Keratinocyte (primary cell): ENCODE measurements at places on chromosomes 6 and 20.

DNA sequence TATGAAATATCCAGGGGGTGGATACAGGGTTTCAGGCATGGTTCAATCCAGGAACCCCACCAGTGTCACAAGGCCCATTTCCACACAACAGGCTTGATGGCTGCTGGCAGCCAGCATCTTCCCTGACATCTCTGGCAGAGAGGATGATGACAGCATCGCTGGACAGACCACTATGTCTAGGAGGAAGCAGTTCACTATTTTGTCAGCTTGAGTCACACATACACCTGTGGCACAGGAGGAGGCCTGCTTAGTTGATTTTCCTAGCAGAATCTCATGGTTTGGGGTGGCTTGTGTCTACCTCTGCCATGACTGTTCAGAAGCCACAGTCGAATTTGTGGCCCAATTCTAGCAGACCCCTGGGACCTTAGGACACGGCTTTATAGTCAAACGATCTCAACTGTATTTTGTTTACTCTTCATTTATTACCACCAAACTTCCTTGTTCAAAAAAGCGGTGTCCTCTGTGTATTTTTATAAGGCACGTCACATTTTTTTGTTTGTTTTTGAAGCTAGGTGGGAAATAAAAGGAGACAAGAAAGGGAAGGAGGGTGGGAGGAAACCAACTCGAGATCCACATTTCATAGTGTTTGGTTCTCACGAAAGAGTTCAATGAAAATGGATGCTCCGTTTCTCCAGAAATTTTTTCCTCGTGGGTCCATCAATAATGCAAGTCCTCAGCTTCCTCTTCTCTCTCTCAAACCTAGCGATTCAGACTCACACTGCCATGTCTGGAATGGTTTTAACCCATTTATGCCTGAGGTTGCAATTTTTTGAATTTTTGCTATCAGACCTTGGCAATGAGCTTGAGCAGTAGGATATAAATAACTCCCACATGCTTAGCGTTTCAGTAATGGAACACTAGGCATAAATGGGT lies 94.4 kb downstream of the TOX2 start:
- no peak for DNase-seq

- no peak for DNase-seq
Observed at GRCh38 chr6:11384531-11385309, 152.3 kb upstream of the NEDD9 start.

GRCh38 chr20:46900086-46900485 lies 5.4 kb downstream of the EYA2 start:
- no peak for DNase-seq

DNA sequence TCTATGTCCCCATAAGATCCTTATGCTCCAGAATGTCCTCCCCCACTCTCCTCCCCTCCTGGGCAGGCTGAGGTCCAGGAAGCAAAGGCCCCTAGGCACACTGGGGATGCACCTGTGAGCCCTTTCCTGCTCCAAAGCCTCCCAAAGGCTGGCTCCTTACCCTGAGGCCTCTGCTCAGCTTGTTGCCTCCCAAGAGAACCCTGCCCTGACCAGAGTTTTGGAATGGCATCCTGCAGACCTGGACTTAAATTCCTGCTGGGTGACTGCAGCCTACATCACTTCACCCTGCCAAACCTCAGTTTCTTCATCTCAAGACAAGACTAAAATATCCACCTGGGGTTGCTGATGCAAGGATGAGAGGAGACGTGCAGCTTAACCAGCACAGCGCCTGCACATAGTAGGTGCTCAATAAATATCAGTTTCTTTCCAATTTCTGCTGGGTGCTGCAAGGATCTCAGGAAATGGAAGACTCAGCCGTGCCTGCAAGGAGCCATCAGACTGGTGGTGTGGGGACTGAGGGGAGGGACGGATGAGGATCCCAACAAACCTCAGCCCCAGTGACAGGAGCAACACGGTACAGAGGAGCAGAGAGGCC lies 2.1 kb upstream of the LBP start:
- DNase-seq: no peak

- DNase-seq: no peak
Observed at GRCh38 chr20:25198663-25199383, 3.3 kb downstream of the ENTPD6 start.

DNA sequence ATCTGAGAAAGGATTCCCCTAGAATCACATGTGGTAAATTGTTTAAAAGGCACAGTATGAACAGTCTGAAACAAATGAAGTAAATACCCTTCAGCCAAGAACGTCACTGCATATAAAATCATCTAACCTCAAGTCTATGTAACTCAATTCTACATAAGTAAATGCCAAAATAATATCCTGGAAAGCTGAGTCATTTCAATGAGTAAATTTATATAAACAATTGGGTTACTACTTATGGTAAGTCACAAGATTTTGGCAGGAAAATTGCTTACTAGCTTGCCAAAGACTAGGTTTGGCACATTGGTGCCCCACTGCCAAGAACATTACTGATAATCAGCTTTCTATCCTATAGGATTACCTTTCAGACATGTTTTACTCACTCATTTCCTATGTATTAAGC lies 8.4 kb downstream of the GMDS start:
- DNase-seq: peak; percentile 33

DNA sequence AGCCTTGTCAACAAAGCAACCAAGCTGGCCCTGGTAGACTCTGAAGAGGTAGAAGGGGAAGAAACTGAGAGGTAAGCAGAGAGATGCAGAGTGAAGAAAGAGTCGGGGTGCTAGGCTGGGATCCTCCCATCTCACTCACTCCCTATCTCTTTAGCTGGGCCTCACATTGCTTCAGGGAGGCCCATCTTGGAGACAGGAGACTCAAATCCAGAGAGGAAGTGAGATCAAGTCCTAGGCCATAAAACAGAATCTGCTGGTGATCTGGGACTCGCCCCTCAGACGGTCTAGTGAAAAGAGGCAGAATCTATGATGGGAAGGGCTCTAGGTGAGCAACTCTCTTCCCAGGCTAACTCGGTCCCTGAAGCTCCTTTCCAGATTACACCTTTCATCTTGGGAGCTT lies 659 bp upstream of the GUCA1B start:
- no peak for DNase-seq

DNA sequence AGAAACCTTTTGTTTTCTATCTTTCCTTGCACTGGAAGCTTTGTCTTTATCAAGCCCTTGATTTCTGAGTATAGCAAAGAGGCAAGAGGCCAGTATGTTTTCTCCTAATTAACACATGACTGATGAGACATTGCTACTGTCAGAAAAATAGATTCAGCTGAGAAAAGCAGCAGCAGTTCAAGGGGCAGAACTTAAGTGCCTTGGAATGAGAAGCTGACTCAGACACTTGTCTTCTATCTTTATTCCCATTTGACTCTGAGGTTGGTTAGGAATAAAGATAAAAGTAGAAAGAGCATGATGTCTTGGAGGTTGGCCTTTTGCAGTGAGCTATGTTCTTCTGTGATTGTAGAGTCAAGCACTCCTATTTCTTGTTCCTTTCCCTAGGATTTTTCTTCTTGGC lies 79.1 kb upstream of the MAN1A1 start:
- DNase-seq: no peak

- no peak for DNase-seq
Observed at GRCh38 chr6:73631849-73632248, 21.9 kb downstream of the SLC17A5 start.

DNA sequence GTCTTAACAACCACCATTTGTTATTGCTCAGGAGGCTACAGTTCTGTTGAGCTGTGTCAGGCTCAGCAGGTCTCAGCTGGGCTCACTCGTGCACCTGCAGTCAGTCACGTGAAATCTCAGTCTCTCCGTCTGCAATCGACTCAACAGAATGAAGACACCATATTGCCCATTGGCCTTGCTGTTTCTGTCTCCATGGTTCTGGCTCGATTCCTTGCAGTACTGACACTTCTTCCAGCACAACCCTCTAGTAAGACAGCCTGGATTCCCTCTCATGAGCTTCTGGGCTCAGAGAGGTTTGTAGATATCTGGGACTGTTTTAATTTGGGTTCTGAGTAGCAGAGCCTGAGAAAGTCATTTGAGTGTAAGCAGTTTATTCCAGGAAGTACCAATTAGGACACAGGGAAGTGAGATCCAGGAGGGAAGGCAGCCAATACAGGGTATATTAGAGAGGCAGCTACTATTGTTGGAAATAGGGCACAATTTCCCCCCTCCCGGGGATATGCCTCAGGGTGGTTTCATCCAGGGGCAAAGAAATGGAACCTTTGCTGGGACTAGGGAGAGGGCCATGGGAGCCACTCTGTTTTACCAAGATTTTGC lies 87.4 kb upstream of the RALGAPA2 start:
- no peak for DNase-seq

DNA sequence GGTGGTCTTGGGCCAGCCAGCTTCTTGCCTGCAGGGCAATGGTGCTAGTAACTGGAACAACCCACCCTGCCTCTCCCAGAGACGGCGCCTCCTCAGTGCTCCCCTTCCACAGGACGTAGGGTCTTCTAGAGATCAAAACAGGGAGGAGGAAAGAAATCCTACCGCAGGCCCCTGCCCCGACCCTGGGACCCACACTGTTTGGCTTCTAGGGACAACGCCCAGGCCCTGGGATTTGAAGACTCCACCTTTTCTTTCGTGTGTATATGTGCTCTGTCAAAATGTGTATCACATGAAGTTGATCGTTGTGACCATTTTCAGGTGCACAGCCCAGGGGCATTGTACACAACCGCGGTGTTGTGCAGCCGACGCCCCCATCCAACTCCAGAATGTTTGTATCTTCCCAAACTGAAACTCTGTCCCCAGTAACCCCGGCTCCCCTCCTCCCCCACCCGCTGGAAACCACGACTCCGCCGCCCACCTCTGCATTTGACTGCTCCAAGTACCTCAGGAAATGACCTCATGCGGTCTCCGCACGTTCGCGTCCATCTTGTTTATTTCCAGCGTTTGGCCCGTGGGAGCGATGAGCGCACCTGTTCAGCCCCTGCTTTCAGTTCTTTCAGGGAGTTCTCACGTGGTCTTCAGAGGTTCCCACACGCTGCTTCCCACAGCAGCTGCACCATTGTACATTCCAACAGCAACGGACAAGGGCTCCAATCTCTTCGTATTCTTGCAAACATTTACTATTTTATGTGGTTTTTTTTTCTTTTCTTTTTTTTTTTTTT lies 3.4 kb upstream of the BHLHE23 start:
- DNase-seq: no peak

GRCh38 chr6:37171201-37171969 lies 1.4 kb downstream of the PIM1 start:
- DNase-seq: no peak

DNA sequence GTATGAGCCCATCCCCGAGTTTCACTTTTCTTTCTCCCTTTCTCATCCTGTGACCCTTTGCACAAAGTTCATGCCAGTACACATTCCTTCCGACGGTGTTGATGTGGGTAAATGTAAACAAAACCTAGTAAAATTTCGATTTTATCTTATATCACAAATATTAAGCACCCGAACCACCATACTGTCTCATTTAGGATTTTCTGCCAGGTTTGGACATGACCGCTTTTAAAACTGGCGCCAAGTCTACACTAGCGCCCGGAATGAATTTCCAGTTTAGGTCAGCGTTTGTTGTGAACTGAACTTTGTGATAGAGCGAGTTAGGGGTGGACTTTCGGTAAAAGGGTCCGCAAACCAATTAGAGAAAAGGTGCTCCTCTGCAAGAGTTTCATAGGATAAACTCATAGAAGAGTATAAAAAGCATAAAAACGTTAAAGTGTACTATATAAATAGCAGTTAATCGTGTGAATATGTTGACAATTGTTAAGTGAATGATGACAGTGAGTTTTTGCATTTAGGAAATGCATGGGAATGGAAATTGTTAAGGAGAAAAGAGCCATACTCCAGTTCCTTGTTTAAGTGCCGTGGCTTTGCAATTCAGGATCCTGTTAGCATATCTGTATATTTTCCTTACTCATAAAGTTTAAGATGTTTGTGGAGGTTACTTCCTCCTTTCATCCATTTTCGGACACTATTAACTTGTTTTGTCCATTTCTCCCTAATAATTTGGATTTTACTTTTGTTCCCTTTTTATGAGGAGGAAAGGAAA lies 937 bp downstream of the AKAP7 start:
- no peak for DNase-seq

GRCh38 chr20:1281279-1282057 lies 15.4 kb downstream of the SNPH start:
- no peak for DNase-seq

DNA sequence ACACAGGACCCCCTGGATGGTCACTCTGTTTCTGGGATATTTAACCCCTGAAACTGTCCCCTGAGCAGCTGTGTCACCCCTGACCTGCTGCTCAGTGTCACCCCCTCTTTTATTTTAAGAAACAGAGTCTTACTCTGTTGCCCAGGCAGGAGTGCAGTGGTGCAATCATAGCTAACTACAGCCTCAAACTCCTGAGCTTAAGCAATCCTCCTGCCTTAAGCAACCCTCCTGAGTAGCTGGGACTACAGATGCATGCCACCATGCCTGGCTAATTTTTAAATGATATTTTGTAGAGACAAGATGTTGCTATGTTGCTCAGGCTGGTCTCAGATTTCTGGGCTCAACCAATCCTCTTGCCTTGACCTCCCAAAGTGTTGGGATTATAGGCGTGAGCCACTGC lies 21.5 kb upstream of the GTSF1L start:
- no peak for DNase-seq

GRCh38 chr6:132128424-132128823 lies 177.3 kb upstream of the CCN2 start:
- no peak for DNase-seq

- DNase-seq: no peak
Observed at GRCh38 chr6:167524261-167525111, 199.6 kb downstream of the TTLL2 start.

DNA sequence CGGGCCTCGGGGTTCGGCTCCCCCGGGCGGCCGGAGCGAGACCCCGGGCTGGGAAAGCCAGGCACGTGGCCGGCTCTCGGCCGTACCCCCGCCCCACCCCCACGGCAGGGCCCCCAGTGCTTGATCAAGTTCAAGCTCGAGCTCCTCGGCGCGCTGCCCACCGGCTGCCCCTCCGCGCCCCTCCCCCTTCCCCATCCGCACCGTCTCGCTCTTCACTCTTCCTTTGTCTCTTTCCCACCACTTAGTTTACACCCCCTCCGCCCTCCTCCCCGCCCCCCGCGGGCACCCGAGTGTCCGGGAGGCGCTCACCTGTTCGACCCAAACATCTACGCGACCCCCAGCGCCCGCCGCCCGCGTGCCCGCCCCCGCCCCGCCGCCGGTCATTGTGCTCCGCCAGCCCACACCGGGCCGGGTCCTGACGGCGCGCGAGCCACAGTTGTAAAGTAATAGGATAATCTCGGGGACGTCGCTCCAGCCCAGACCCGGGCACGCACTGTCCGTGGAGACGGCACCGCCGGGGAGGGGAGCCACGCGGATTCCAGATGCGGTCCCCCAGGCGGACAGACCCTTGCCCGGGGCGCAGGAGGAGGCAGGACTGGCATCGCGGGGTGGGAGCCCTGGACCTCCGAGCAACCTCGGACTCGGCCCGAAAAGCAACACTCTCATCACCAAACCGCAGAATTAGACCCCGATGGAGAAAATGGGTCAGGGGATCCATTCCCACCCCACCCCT lies 100.7 kb downstream of the NOL4L start:
- DNase-seq: no peak

DNA sequence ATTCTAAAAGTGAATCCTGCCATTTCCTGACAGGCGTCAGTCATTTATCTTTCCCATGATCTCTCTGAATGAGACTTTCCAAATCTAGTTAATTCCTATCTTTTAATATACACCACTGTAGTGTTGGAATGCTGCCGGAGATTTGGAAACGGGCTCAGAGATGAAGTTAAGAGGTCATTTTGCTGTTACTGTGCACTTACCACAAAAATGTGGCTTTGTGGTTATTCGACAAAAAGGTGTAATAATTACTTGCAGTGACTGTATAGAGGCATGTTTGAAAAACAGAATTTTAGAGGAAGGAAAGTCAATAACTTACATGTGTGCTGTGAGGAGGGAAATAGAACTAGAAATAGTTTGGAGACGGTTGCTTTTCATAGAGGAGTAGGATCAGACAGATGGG lies 460.2 kb upstream of the BTBD3 start:
- no peak for DNase-seq

- DNase-seq: no peak
Observed at GRCh38 chr6:104969785-104970581, 13.1 kb downstream of the LIN28B start.
